HCEC 1CT (cell line): ENCODE measurements at places on chromosomes 6 and 20.

- no peak for DNase-seq
Observed at GRCh38 chr6:31267651-31268368, 4.1 kb downstream of the HLA-C start.

DNA sequence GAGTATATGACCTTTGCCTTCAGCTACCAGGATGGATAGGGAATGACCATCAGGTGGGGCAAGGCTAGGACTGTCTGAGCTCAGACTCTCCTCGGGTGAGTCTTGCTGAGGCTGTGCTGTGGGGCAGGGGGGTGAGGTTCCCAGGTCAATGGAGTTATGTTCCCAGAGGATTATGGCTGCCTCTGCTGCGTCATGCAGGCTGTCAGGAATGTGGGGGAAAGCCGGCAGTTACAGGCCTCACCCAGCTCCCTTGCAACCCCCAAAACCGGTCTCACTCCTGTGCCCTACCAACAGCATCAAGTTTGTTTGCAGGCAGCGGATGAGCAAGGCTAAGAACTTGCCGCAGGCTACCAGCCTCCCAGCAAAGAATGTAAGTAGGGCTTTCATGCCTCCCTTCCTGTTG lies 93.5 kb downstream of the ESR1 start:
- peak; percentile 45 for DNase-seq

- no peak for DNase-seq
Observed at GRCh38 chr20:36501367-36502006, 39.8 kb upstream of the MYL9 start.

- no peak for DNase-seq
Observed at GRCh38 chr6:15440040-15440439, 194.2 kb downstream of the JARID2 start.

GRCh38 chr6:34196116-34196832 lies 40.4 kb upstream of the HMGA1 start:
- DNase-seq = peak; percentile 62

DNA sequence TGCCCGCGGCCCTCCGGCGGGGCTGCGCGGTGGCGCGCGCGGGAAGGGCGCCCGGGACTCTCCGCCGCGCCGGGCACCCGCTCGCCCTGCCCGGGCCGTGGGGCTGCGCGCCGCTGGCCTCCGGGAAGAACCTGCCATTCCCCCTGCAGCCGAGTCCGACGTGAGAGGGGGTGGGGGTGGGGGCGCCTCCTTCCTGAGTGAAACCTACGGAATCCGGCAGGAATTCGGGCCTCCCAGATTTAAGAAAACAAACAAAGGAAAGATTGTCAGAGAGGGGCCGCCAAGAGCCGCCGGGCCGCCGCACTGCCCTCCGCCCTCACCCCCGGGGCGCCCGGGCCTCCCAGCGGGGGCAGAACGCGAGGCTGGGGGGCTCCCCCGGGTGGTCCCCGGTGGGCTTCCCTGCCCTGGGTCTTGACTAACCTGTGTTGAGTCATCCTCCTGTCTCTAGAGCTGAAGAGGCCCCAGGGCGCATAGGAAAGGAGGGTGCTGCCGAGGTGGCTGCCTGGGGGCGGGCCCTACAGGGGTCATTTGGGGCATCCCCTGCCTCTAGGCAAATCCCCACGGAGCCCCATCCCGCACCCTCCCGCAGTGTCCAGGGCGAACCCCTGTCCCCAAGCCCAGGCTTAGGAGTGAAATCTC lies 42.2 kb upstream of the FOXP4 start:
- no peak for DNase-seq

GRCh38 chr6:32439602-32440214 lies at the start of gene HLA-DRA:
Gene HLA-DRA (plus strand): TSS chr6:32439887. CDS start chr6:32439951, 64 bp downstream.
- peak; percentile 20 for DNase-seq

DNA sequence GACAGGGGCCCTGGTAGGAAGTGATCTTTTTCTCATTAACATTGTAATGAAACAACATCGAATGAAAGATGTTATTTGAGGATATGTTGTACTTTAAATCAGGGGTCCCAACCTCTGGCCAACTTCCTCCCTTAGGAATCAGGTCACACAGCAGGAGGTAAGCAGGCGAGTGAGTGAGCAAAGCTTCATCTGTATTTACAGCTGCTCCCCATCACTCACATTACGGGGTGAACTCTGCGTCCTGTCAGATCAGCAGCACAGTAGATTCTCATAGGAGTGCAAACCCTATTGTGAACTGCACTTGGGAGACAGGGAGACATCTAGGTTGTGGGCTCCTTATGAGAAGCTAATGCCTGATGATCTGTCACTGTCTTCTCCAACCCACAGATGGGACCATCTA lies 19.9 kb downstream of the EPM2A start:
- no peak for DNase-seq

DNA sequence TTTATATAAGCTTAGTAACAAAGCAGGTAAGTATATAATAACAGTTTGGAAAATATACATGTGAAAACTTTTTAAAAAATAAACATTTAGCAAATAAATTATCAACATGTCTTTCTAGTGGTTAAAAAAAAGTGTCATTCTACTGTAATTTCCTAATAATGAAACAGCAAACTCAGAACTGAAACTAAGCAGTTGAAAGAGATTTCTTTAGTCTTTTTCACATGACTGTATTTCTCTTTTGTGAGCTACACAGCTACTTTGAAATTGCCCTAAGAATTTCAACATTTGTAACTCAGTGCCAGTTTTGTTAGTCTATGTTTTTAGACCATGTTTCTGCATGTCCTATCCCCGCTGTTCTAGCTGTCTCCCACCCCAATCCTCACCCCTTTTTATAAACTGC lies 28.4 kb upstream of the SDHAF4 start:
- no peak for DNase-seq

DNA sequence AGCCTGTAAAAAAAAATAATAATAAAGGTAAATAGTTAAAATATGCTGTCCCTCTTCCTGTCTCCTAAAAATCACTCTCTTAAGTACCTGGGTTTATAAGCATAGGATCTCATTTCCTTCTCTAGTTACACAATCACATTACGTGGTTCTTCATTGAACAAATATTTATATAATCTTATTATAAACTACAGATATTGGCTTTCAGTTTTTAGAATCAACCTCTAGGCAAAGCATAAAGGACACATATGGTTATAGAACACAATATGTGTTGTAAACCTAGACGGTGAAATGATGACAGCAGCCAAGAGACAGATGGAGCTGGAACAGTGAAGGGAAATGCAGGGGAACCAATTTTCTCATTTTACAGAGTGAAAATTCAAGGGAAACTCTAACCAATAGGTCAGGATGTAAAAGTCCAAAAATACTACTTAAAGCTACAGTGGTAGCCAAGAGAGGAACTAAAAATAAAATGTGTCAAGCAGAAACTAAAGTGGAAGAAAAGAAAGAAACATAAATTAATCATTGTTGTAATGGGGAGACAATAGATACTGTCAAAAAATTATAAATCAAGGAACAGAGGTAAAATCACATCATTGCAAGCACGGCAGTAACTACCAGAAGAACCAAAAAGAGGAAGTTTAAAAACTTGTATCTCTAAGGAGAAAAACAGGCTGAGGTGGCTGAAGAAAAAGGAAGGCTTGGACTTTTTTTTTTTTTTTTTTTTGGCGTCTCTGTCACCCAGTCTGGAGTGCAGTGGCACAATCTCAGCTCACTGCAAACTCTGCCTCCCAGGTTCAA lies 82.8 kb upstream of the CDYL start:
- DNase-seq = no peak

DNA sequence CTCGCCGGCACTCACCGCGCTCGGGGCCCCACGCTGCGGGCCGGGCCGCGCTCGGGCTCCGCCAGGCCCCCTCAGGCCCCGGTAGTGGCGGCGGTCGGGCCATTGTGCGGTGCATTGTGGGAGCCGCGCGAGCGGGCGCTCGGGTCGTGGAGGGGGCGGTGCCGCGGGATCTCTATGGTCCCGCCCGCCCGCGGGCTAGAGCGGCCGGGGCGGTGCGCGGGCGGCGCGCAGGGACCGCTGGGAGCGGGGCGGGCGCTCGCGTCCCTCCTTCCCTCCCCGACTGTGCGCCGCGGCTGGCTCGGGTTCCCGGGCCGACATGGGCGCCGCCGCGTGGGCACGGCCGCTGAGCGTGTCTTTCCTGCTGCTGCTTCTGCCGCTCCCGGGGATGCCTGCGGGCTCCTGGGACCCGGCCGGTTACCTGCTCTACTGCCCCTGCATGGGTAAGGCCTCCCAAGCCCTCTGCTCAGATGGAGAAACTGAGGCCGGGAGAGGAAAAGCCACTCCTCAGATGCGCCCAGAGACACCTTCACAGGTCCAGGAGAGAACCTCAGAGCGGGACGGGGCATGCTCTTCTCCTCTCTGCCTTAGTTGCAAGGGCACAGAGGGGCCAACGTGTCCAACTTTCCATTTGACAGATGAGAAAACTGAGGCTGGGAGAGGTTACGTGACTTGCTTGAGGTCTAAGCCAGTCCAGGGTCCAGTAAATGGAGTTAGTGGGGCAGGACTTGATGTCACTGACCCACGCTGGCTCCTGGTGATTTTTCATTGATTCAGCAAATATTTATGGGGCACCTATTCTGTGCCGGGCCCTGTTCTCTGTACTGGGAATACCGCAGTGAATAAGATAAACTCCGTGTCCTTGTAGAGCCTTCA lies at the start of the genes PLAGL2 and POFUT1:
Gene PLAGL2, minus strand, starts transcription at position 118 of the 873 bp plus-strand sequence. CDS start 5,565 bp downstream, outside the sequence.
Gene POFUT1, plus strand, starts transcription at position 255 of the 873 bp plus-strand sequence. Its CDS starts 62 bp downstream, at position 317.
- peak; percentile 88 for DNase-seq

DNA sequence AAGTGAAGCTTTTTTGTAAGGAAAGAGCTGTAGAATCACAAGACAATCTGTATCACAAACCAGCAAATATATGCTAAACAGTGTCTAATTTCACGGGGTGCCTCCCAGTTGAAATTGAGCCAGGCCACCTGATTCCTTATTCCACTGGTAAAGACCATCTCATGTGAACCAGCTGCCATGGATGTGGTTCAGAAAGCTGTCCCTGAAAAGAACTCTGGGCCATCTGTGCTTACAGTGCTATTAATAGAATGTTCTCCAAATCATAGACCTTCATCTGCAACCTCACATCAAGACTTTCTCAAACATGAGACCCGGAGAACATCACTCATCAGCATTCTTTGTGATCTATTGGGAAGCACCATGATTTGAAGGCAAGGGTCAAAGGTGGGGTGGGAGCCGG lies 89.7 kb downstream of the FBXO5 start:
- DNase-seq = no peak

- DNase-seq = no peak
Observed at GRCh38 chr6:21500314-21501020, 93.1 kb upstream of the SOX4 start.

DNA sequence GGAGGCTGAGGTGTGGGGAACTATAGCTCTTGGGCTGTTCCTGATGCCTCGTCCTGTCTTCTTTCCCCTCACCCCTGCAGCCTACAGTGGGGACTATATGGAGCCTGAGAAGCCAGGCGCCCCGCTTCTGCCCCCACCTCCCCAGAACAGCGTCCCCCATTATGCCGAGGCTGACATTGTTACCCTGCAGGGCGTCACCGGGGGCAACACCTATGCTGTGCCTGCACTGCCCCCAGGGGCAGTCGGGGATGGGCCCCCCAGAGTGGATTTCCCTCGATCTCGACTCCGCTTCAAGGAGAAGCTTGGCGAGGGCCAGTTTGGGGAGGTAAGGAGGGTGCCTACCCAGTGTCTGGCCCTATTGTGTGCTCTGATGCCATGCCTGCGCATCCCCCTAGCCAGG lies 11.5 kb upstream of the GTF2H4 start:
- DNase-seq = no peak

DNA sequence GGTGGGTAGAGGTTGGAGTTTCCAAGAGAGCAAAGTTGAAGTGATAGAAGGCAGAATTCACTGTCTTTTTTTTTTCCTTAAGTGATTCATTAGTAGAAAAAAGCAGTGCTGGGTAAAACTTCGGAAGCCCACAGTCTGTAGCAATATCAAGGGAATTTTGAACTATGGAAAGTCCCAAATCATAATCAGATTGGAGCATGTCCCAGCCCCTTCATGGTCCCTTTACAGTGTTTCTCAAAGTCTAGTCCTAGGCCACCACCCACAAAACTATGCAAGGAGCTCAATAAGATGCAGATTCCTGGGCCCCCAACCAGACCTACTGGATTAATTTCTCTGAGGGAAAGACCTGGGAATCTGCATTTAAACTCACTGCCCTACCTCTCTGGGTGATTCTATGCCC lies 22.6 kb downstream of the NEDD9 start:
- no peak for DNase-seq

DNA sequence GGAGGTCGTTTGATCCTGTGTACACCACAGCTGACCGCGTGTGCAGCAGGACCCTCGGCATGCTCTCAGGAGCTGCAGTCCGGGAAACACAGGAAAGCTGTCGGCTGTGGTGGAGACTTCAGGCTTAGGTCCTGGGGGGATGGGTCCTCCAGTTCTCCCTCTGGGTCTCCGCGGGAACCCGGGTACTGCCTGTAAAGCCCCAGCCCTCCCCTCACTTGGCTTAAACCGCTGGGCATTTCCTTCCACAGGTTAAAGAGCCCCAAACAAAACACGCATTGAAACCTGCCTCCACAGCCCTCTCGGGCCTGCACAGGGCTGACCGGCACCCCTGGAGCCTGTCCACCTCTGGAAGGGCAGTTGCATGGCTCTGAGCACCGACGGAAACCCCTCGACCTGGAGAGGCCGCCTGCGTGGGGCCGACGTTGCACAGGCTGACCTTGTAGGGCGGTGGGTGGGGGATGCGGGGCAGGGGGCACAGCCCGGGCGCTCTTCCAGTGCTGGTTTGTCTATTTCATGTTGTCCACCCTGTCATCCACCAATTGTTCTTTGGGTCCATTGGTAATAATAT lies 59.1 kb downstream of the DACT2 start:
- DNase-seq = no peak

DNA sequence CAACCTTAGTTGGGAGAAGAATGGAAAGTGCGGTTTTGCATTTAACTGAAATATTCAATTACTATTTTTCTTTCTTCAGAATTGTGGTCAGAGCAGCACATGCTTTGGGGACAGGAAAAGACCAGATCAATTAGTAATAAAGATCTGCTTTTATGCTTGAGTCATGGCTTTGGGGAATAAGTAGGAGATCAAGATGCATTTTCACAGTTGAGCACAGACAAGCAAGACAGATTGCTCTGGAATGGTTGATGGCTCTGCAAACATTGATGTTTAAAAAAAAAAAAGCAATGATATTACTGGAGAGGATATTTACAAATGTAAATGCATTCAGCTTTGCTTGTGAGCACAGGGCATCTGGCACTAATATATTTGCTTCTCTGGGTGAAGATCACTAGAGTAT lies 224.4 kb upstream of the SASH1 start:
- DNase-seq = no peak

DNA sequence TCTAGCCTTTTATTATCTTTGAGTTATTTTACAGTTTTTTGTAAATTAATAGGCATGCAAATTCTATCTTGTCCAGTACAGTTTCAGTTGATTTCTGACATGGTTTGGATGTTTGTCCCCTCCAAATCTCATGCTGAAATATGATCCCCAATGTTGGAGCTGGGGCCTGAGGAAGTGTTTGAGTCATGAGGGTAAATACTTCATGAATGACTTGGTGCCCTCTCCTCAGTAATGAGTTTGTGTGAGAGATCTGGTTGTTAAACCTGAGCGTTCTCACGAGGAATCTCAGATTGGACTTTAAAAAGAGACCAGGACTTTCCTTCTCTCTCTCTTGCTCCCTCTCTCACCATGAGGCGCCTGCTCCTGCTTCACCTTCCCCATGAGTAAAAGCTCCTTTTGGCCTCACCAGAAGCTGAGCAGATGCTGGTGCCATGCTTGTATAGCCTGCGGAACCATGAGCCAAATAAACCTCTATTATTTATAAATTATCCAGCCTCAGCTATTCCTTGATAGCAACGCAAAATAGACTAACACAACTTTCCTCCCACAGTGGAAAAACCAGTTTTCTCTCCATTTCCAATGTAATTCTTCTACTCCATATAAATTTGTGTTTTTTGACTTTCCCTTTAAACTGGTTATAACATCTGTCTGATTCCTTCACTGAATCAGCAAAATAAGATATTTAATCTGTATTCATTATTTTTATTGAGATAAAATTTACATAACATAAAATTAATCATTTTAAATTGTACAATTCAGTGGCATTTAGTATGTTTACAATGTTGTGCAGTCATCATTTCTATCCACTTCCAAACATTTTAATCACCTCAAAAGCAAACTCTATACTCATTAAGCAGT lies 78.7 kb upstream of the PRSS16 start:
- peak; percentile 93 for DNase-seq
